EL (cell line): ENCODE measurements at places on chromosomes 7 and 10.

GRCh38 chr10:126839094-126839761 lies 66.0 kb upstream of the DOCK1 start:
- DNase-seq = no peak

DNA sequence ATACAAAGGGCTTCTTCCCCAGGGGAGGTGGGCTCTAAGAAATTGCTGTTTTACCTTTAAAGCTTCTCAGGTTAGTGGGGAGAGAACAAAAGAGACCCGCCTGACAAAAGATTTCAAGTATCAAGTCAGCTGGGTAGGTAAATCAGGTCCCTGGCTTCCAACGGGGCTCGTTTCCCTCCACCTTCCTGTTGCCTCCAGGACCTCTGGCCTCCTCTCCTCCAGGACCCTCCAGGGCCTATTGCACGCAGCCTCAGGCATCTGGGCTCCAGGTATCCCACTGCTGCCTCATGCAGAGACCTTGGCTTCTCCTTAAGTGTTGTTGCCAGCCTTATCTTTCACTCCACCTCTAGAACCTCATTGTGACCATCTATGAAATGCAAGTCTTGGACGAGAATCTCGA lies 2.9 kb downstream of the BNIP3 start:
- DNase-seq = no peak

- DNase-seq = peak; percentile 26
Measured at GRCh38 chr7:55423891-55424290, 58.8 kb downstream of the LANCL2 start.

GRCh38 chr7:130853503-130854279 lies 119.7 kb upstream of the KLF14 start:
- DNase-seq = peak; percentile 92

- DNase-seq = no peak
Measured at GRCh38 chr7:42642699-42643098, 269.2 kb downstream of the C7orf25 start.

DNA sequence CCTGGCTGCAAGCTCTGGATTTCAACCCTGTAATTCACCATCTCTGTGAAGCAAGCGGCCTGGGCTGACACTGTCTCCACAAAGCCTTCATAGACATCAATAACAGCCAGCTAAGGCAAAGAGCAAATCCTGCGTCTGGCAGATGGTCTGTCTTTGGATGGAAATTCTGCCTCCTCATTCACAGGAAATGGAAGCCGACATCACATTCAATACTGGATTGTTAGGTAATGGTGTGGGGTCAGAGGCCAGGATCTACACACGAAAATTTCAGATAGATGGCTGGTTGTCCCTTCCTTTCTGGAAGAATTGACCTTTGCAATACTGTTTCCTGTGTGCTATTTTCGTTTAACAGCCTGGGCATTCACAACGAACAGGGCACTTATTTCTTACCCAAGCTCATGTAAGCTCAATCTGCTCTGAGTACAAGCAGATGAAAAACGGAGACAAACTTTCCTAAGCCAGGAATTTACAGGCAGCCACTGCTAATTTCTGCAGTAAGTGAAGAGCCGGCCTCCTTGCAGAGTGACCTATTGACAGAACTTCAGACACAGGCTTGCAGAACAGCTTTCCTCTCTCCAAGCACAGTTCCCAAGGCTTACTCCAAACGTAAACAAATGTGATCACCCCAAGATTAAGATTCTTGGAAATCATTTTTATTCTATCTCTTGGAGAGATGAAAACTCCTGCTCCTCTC lies 3.1 kb upstream of the ADAM12 start:
- DNase-seq = no peak

- no peak for DNase-seq
Measured at GRCh38 chr7:77797734-77798393, 370 bp downstream of the TMEM60 start.

DNA sequence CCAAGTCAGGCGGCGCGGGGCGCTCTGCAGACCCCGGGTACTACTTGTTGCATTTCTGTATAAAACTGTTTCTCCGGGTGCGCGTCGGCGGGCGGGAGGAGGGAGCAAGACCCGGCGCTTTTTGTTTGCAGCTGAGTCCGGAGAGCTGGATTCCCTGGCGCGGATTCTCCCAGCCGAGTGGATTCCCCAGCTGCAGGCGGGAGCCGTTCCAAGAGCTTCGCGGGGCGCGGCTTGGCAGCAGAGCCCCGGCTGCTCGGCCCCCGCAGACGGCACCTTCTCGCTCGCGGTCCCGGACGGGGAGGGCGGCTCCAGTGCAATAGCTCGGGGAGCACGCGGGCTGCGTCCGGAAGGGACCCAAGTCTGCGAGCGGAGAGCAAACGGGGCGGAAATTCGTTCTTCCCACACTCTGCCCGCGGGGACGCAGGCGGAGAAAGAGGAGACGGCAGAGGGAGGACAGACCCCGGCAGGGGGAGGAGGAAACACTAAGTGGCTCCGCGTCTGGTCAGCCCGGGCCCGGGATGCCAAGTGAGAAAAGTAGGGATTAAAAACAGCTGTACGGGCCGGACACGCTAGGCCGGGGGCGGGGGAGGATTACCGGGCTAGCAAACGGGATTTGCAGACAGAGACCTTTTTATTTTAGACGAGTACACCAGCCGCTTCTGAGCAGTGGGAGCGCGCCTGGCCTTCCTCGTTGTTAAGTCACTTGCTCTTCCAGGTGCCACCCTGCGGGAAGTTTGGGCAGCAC lies at the start of gene TRIL:
TRIL (minus strand) TSS at position 96 of the 745 bp plus-strand sequence. CDS start 284 bp downstream, outside the sequence.
- DNase-seq = peak; percentile 53

DNA sequence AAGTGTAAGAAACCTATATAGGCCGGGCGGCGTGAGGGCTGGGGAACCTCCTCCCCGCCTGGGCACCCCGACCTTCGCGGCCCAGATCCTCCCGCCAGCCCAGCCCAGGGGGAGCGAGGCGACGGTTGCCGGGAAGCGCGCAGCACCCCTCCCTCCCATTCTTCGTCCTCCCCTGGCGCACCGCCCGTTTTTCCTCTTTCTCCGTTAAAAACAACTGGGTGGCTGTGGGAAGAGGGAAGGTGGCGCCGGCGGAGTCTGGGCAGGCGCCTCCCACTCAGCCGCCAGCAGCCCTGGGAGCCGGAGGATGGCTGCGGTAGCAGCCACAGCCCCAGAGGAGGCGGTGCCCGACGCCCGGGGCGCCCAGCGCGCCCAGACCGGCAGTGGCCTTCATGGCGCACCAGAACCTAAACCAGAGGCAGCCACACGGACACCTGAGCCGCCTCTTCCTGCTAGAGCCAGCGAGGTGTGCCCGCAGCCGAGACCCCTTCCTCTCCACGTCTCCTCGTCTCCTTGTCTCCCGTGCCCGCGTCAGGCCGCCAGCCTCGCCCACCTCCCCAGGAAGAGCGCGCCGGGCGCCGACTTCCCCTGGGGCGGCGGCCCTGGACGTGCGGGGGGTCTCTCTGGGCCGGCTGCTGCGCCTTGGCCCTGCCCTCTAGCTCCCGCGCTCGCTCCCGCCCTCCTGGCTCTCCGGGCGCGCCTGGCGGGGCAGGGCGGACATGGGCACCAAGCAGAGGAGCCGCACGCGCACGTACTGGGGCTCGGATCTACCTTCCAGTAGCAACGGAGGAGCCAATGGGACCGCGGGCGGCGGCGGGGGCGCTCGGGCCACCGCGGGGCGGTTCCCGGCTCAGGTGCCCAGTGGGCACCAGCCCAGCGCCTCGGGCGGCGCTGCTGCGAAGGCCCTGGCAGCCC lies 32.8 kb upstream of the SFTPD start:
- peak; percentile 56 for DNase-seq

DNA sequence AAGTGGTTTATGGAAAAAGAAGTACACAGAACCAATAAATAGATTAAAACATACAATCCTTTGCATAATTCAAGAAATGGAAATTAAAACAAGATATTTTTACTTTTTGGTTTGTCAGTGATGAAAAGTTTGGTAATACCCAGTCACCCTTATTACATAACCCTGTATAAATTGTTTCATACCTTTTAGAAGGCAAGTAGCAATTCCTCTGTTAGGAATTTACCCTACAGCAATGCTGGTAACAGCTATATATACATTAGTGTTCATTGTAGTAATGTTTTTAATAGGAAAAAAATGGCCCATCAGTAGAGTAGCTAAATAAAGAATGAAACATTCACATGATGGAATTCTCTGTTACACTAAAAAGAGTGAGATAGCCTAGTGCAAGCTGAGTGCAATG lies 42.7 kb downstream of the PTPN12 start:
- DNase-seq = no peak

- DNase-seq = no peak
Measured at GRCh38 chr10:49141541-49142332, 7.9 kb upstream of the FAM170B start.

DNA sequence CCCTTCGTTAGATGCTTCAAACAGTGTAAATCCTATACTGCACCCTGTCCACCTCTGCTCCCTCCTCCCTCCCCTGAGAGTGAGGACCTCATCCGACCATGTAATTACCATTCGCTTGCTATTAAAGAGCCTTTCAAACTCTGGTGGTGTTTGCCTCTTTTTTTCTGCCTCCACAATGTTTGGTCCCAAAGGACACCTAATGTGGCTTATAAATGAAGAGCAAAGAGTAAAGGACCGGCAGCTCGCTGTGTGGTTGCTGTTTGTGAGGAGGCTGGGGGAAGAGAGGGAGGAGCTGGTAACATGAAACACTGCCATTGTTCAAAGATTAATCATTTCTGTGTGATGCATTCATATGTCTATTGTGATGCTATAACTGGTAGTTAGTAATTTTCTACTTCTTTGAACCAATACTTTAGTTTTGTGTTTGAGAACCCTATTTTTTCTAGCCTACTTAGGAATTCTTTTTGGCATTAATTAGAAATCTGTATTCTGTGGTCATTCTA lies 27.9 kb downstream of the MTURN start:
- DNase-seq = peak; percentile 67

DNA sequence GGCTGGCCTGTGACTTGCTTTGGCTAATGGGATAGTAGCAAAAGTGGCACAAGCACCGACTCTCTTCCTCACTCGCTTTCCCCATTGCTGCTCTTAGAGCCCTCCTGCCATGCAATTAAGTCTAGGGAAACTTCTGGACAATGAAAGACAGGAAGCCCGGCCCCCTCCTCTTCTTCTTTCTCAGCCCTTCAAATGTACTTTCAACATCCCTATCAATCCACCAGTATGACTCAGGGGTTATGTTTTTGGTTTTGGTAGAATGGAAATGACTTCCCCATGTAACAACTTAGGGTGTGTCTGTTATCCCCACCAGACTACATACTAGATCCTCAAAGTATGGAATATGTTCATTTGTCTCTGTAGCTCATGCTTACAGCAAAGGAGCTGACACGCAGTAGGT lies 139.0 kb upstream of the GDF10 start:
- DNase-seq = no peak
